ENCODE measurements at places on chromosomes 2 and 18. TPM values are rescaled to one million over a fixed set of nuclear protein-coding genes. Genes with fewer than 3 reads are reported as not detected.

DNA sequence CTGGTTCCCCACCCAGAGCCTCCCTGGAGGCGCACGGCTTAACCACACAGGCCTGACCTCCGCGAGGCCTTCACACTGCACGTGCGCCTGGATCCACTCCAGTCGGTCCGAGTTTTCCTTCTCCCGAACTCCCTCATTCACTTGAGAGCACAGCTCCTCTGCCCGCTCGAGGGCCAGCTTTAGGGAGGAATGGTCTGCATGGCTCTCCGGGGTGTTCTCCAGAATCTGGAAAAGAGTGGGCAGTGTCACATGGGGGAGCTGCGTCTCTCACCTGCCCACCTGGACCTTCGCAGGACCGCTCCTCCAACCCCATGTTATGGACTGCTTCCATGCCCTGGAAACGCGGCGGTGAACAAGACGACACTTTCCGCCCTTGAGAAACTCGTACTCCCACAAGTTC, 35.9 kb downstream of the FAM228A start:
- H3K36me3 ChIP-seq: peaks cover 43% of the 10 kb centered on the region
- H3K27ac ChIP-seq: no peak overlapping the region
- no peak overlapping the region for H3K4me3 ChIP-seq
- no peak for DNase-seq

GRCh38 chr2:215594766-215595165, 158.9 kb upstream of the FN1 start:
- H3K36me3 ChIP-seq: no peaks in the 10 kb centered on the region
- H3K4me3 ChIP-seq: no peak overlapping the region
- H3K4me1 ChIP-seq: no peaks in the 10 kb centered on the region
- no peak for DNase-seq
- no peak overlapping the region for H3K27ac ChIP-seq
- H3K27me3 ChIP-seq: no peaks in the 10 kb centered on the region

DNA sequence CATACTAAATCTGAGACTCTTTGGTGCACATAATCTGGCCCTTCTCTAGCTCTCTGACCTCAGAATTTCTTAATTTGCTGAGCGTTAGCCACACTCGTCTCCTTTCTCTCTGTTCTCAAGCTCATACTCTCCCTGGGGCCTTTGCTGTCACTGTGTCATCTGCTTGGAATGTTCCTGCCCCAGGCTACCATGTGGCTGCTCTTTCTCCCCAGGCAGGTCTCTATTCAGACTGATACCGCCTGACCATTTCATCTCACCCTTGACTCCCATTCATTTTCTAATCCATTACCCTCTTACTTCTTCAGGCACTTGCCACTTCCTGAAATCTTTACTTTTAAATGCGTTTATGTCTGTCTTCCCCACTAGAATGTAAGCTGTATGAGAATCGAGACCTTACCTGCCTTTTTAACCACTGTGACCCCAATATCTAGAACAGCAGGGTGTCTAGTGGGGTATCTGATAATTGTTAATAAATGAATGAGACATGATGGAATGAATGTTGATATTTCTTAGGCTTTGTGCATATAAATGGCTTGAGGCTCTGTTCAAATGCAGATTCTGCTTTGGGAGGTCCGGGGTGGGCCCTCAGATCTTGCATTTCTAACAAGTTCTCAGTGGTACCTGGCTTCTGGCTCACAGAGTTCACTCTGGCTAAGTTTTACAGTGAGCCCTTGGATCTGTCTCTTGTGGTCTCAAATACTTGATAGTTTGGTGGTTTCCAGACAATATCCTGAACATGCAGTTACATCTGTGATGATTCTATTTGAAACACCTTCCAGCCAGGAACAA, 89.9 kb upstream of the EPC2 start:
- H3K27ac ChIP-seq: no peak overlapping the region
- H3K36me3 ChIP-seq: no peaks in the 10 kb centered on the region
- no peak overlapping the region for H3K4me3 ChIP-seq
- no peak for DNase-seq
- H3K4me1 ChIP-seq: peaks cover 4% of the 10 kb centered on the region

- no peak overlapping the region for H3K27ac ChIP-seq
- peaks cover 84% of the 10 kb centered on the region for H3K27me3 ChIP-seq
- DNase-seq: no peak
- H3K36me3 ChIP-seq: peaks cover 5% of the 10 kb centered on the region
- H3K4me3 ChIP-seq: no peak overlapping the region
These were observed 2.9 kb downstream of the HOXD11 start for GRCh38 chr2:176109946-176110345.

DNA sequence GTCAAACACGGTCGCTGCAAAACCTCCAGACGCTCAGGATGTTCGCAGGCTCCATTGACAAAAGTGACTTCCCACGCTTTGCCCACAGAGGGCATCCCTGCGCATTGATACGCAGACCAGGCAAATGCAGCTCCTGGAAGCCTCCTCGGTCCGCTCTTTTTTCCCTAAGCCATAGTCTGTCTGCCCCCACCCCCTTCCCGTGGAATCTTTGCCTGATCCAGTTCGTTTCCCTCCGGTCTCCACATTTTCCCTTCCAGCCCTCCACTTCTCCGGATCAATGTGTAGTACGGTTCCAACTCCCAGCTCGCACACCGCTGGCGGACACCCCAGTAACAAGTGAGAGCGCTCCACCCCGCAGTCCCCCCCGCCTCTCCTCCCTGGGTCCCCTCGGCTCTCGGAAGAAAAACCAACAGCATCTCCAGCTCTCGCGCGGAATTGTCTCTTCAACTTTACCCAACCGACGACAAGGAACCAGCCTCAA, at the start of gene DCC:
TSS of gene DCC (plus strand) at position 307 of the 481 bp plus-strand sequence. CDS start 591 bp downstream, outside the sequence.
- H3K36me3 ChIP-seq: no peaks in the 10 kb centered on the region
- peaks cover 31% of the 10 kb centered on the region for H3K27me3 ChIP-seq
- DNase-seq: no peak

CSRNP3 gene
- total RNA-seq: not detected

DNA sequence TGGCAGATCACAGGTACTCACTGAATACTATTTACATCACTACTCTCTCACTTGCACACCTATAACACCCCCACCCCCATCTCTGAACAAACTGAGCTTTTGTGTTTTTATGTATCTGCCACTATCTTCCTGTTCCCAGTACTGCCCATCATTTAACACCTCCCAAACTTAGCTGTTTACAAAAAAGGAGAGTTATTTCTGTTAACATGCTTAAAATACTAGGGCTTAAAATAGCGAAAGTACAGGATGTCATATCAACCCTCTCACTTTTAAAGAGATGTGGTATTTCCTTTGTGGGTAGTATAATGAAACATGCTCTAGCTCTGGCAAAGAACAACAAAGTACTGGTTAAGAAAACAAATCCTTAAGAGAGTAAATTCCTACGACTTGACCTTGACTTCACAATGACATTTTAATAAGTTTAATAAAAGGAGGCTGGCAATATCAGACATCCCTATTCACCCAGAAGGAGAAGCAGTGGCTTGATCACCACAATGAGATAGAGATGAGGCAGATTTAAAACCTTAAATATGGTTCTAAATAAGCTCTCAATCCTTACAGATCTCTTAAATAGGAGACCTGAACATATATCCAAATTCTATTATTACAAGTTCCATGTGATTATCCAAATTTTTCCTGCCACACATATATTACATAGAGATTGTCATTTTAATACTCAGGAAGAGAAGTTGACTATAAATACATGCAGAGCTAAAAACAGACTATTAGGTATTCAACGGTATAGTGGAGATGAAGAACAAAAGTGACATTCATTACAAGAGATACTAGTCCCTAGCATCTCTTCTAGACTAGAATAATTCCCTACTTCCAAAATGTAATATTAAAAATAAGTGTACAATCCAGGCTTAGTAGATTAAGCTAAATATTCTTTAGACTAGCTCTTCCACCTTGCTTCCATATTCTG, 36.9 kb downstream of the TRAK2 start:
- no peak overlapping the region for H3K27ac ChIP-seq
- DNase-seq: no peak
- H3K4me3 ChIP-seq: no peak overlapping the region

DNA sequence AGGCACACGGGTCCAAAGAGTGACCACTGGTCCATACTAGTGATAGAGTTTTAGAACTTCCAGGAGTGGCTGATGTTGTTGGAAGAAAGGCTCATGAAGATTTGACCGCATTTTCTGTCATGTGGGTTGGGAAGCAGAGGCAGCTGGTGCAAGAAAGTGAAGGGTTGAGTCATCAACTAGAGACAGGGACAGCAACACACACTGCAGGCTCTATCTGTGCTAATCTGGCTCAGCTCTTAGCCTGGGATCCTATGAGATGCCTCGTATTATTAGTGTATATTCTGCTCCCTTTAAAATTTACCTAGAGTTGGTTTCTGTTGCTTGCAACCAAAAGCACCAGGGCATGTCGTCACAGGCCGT, 2.5 kb upstream of the SH3RF3 start:
- no peak for DNase-seq
- peaks cover 36% of the 10 kb centered on the region for H3K27me3 ChIP-seq
- H3K4me3 ChIP-seq: no peak overlapping the region
- H3K27ac ChIP-seq: no peak overlapping the region
- peaks cover 11% of the 10 kb centered on the region for H3K4me1 ChIP-seq
- H3K36me3 ChIP-seq: no peaks in the 10 kb centered on the region

DNA sequence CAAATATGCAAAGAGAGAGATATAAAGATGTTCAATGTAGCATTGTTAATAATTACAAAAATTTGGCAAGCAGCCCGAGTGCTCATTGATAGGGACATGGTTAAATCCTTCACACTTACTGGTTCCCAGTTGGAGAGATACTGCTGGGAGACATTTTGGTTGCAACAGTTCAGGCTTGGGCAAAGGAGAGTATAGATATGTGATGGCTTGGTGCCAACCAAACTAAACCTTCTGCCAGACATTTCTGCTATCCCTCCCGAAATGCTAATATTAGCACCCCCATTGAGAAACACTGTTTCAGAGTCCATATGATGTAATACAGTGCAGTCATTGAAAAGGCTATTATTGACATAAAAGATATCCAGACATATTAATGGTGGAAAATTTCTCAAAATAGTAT, 11.5 kb downstream of the GEN1 start:
- no peaks in the 10 kb centered on the region for H3K4me1 ChIP-seq
- H3K36me3 ChIP-seq: peaks cover 23% of the 10 kb centered on the region
- H3K4me3 ChIP-seq: no peak overlapping the region
- no peak for DNase-seq
- no peaks in the 10 kb centered on the region for H3K27me3 ChIP-seq
- H3K27ac ChIP-seq: no peak overlapping the region

FAM161A gene
- 7.0 TPM for total RNA-seq

GRCh38 chr18:11089931-11090715, 59.2 kb downstream of the PIEZO2 start:
- H3K4me3 ChIP-seq: no peak overlapping the region
- no peaks in the 10 kb centered on the region for H3K4me1 ChIP-seq
- DNase-seq: no peak
- peaks cover 3% of the 10 kb centered on the region for H3K27me3 ChIP-seq
- H3K27ac ChIP-seq: no peak overlapping the region
- no peaks in the 10 kb centered on the region for H3K36me3 ChIP-seq

DNA sequence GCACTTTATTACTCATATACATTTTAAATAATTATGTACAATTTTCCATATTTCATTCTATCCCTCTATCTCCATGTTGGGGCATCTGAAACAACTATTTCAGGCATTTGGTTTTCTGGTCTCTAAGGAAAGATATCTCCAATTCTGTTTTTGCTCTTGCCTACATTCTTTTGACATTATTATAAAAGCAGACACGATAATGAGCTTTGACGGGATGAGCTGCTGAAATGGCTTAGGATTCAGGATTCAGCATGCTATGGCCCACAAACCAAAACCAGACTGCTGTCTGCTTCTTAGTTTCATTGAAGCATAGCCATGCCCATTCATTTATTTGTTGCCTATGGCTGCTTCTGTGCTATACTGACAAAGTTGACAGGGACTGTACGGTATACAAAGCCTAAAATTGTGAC, 42.7 kb upstream of the GLS start:
- peaks cover 31% of the 10 kb centered on the region for H3K4me1 ChIP-seq
- no peaks in the 10 kb centered on the region for H3K27me3 ChIP-seq
- H3K4me3 ChIP-seq: no peak overlapping the region
- DNase-seq: no peak
- no peak overlapping the region for H3K27ac ChIP-seq
- no peaks in the 10 kb centered on the region for H3K36me3 ChIP-seq

GTF2A1L gene
- total RNA-seq: not detected
